Activated CD4-positive, alpha-beta T cell treated with anti-CD3 and anti-CD28 coated beads, Interleukin-2, Interleukin-6, amounts not matched to agents 100 ng/mL and 50 ng/mL, durations not matched to agents 16 hours and 8 hours (primary cell): ENCODE measurements at places on chromosomes 2 and 18.
A peak's percentile ranks its signal among the peaks of the same experiment; 100 is the strongest.

DNA sequence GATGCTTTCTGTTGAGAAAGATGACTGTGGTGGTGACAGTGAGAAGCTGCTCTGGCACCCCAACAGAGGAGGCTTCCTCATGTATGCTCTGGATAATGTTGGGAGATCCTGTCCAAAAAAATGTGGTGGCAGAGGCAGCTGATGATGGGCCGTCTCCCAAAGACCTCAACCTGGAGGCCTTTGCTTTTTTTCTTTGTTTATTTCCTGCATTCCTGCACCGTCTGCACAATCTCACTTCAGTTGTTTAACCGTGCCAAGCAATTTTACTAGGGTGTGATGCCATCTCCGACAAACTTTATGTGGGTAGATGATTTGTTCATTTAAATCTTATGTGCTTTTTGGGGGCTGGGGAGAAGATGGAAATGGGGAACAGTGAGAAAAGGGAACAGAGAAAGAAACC lies 62.2 kb upstream of the IGFBP5 start:
- no peak for DNase-seq

- no peak for DNase-seq
These were observed 60.4 kb upstream of the TNP1 start for GRCh38 chr2:216920143-216920876.

DNA sequence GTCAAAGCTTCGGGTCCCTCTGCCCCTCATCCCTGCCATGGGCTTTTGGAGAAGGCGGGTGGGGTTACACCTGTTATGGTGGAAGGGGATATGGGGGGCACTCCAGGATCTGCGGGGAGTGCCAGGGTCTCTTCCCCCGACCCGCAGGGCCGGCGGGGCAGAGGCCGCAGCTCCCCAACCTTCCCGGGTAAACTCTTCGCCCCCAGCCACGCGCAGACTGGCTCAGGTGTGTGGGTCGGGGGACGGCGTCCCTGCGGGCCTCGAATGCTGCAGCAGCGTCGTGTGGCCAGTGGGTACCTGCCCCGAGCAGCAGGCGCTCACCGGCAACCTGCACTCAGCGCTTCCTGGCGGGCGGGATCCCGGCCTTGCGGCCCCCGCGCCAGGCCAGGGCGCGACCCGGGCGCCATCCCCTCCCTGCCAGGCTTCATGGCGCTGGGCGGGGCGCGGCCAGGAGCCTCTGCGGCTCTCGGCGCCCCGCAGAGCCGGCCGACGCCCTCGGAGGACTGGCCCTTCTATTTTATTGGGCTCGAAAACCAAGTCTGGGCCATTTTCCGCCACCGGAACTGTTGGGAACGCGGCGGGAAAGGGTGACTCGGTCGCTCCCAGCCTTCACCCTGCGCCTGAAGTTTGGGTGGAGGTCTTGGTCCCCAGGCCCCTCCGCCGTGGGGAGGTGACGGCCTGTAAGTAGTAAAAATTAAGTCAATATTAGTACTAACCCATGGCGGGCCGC lies 4.5 kb downstream of the GBX2 start:
- DNase-seq = no peak

DNA sequence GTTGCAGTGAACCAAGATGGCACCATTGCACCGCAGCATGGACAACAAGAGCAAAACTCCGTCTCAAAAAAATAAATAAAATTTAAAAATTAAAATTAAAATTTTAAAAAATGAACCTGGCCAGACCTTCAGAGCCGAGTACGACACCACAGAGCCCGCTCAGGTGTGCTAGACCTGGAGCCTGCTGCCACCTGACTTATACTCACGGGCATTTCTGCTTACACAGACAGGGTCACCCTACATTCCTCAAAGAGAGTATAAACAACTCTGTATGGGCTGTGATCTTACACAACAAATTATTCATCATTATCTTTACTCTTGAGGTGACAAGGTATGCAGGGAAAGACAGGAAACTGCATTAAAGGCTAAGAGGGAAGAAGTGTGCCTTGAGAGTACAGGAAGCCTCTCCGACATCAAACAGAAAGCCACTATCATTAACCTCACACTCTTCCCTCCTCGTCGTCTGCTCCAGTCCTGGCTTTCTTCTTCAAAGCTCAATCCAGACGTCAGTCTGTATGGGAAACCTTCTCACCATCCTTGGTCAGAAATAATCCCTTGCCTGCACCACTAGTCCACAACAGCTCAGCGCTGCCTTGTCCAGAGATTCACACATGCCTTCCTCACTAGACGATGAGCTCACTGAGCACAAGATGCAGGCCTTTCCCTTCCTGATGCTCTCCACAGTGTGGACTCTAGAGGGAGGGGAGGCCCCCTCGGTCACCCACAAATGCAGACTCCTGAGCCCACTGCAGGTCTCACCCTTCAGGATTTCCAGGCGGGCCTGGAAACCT lies 56.2 kb downstream of the UXS1 start:
- no peak for DNase-seq

DNA sequence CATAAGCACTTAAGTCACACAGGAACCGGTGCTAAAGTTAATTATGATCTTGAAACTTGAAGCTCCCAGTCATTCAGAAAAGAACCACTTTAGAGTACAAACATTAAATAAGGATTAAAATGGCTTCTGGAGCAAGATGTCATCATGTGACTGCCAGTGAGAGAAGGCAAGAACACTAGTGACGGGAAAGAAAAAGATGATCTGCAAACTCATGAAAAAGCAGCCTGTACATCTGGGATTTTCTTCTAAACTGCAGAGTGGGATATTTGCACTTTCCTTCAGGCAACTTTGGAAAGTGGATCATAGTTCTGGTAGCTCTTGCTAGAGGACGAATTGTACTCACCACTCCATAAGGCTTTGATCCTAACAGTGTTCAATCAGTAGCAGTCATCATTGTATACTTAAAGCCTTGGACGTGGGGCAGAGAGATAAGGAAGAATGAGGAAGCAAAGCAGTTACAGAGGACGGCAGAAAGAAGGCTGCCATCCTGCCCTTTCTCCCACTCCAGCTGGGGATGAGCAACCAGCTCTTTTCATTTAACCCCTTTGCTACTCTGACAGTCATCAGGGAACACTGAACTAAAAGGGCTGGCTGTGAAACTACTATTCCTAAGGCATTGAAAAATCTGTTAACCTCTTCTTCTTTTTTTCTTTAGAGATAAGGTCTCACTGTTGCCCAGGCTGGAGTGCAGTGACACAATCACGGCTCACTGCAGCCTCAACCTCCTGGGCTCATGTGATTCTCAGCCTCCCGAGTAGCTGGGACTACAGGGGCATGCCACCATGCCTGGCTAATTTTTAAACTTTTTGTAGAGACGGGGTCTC lies 18.1 kb downstream of the ABHD3 start:
- DNase-seq = no peak

DNA sequence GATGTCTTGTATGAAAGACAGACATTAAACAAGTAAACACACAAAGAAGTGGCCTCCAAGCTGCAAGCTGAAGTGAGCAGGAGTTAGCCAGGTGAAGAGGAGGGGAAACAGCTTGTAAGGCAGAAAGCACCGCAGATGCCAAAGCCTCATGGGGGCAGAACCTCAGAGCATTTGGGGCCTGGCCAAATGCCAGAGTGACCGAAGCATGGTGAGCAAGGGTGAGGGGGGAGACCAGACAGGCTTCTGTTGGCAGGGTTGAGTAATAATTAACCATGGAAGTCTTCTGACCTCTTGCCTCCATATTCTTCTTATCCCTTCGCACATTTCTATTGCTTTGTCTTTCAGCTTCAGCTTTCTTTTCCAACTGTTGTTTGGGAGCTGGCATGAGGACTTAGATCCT lies 5.6 kb downstream of the QPCT start:
- DNase-seq = no peak

GRCh38 chr2:134027980-134028379 lies 225.9 kb upstream of the MGAT5 start:
- DNase-seq = no peak

DNA sequence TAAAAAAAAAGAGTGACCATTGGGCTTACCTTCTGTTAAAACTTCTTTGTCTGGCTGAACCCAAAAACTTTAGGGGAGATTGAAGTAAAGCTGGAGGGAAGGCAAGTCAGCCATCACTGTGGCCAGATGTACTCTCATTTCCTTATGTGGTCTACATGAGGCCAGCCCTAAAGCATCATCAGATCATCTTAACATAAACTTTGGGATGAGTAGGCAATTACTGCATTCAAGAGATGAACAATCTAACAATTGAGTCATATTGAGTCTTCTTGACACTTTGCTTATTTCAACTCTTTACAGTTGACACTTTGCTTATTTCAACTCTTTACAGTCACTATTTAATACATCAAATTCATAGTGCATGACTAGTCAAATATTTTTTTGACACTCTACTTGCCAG lies 155.6 kb downstream of the QPCT start:
- DNase-seq = peak; percentile 34

- peak; percentile 92 for DNase-seq
These were observed 28.9 kb downstream of the IL1R2 start for GRCh38 chr2:102020596-102021170.

- no peak for DNase-seq
These were observed 153.3 kb downstream of the TMEM182 start for GRCh38 chr2:102915128-102915527.

DNA sequence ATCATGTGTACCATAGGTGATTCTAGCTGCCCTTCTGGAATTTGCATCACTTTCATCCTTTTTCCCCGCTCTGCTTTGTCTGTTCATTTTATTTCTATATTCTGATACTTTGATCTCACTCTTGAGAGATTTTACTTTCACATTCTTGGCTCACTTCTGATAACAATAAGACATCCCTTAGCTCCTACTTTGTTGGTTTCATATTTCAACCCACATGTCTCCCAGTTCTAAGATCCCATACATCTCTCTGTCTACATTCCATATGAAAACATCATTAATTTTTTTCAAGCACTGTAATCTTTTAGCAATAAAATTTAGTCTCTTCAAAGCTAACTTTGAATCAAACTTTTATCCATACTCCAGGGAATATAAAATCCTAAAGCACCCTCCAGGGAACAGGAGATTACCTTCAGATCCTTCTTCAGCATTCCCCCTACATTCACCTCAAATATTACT lies 75.6 kb downstream of the COL3A1 start:
- no peak for DNase-seq

GRCh38 chr2:224378701-224379097 lies 23.2 kb downstream of the FAM124B start:
- no peak for DNase-seq

GRCh38 chr2:216927163-216927562 lies 67.3 kb upstream of the TNP1 start:
- no peak for DNase-seq

- DNase-seq = no peak
These were observed 67.4 kb downstream of the TXNL1 start for GRCh38 chr18:56570978-56571377.

- no peak for DNase-seq
These were observed 237.4 kb downstream of the SETBP1 start for GRCh38 chr18:44918142-44918476.

DNA sequence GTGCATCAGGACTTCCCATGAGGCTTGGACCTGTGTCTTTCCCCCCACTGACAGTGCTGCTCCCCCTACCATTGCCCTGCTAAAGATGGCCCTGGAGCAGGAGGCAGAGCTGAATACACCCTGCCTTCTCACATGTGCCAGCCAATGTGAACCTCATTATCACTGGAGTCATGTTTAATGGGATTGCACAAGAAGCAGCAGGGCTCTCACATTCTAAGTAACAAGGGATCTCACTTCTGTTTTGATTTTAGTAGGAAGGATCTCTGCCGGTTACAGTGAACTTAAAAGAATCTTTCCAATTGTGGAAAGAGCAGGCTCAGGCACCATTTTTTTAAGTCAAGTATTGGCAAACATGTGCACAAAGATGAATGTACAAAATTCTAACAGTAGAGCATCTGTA lies 322.1 kb upstream of the MEX3C start:
- DNase-seq = no peak

- no peak for DNase-seq
These were observed 155.5 kb upstream of the ACVR2A start for GRCh38 chr2:147689220-147689909.

DNA sequence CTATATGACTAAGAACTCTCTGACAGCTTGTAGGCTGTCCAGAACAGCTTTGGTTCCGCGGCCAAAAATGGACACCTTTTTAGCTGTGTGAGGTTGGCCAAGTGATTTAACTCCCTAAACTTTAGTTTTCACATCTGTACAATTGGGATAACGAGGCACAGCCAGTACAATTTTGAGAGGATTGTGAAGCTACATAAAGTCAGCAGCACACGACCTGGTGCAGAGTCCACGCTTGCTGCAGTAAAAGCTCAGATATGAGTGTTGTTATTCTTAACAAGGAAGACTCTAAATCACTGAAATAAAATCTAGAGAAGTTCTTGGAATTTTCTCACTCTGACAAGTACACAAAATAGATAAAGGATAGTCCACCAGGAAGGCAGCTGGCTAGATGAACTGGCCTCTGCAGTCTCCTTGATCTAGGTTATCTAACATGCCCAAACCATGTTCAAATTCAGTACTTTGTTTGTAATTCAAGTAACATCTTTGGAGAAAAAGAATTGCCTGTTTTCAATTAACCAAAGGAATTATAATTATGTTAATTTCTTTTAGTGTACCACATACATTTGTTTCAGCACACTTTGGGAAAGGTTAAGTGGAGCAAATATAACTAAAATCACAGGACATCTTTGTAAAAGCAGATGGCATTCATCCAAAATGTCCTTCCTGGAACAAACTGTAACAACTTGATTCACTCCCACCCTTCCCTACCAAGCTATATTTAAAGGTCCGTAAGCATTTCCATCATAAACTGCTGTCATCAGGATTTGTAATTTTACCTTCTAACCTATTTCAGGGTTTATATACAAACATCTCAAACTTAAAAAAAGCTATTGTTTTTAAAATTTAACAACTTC lies 201.7 kb upstream of the STK17B start:
- no peak for DNase-seq

- DNase-seq = no peak
These were observed 120.9 kb downstream of the FSIP2 start for GRCh38 chr2:185859506-185859905.

DNA sequence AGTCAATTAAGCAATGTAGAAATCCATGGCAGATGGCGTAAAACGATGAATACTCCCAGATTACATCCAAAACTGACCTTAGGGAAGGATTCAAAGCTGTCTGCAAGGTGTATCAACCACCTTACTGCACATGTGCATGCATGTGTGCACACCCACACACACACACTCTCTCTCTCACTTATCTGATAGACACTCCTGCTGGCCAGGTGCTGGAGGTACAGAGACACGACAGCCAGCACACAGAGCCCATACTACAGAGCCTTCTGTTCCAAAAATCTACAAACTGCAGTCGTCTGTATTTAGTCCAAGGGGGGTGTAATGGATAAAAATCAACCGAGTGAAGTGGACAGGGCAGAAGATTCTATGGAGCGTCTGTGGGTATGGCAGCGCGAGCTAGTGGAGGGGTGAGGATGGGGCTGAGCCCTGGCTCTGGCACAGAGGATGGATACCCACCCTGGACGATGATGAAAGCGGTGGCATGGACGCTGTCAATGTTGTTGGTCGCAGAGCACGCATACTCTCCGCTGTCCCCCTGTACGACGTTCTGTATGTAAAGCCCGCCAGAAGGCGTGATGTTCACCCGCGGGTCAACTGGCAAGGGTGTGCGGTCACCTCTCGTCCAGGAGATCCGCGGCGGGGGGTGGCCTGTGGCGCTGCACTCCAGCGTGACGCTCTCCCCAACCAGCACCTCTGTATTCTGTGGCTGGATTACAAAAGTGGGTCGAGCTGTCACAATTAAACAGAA lies 78.4 kb downstream of the PXDN start:
- no peak for DNase-seq
